ENCODE measurements at places on chromosomes 2 and 18. TPM values are rescaled to one million over a fixed set of nuclear protein-coding genes. Genes with fewer than 3 reads are reported as not detected.

GRCh38 chr18:56869189-56869777 lies 218.1 kb downstream of the WDR7 start:
- no peak overlapping the region for H3K27ac ChIP-seq
- peaks cover 5% of the 10 kb centered on the region for H3K4me1 ChIP-seq
- peak; percentile 65 for DNase-seq
- H3K27me3 ChIP-seq = no peaks in the 10 kb centered on the region

- H3K27ac ChIP-seq = peak overlapping the region; percentile 85
- H3K4me3 ChIP-seq = peak overlapping the region; percentile 85
- no peak for DNase-seq
- peaks cover 5% of the 10 kb centered on the region for H3K36me3 ChIP-seq
- no peaks in the 10 kb centered on the region for H3K27me3 ChIP-seq
These were observed 941 bp upstream of the MPPE1 start for GRCh38 chr18:11909061-11909455.

DNA sequence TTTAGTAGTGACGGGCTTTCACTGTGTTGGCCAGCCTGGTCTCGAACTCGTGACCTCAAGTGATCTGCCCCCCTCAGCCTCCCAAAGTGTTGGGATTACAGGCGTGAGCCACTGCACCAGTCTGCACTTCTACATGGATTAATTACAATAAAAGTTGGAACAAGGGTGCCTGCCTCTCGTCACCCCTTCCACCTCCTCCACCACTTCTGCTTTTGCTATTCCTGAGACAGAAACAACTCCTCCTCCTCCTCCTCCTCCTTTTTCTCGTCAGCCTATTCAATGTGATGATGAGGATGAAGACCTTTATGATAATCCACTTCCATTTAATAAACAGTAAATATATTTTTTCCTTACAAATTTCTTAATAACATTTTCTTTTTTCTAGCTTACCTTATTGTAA lies 35.2 kb downstream of the SRBD1 start:
- H3K27ac ChIP-seq = no peak overlapping the region
- no peak overlapping the region for H3K4me3 ChIP-seq
- H3K4me1 ChIP-seq = peaks cover 6% of the 10 kb centered on the region

The LRRC30 gene
- not detected for total RNA-seq

The GPR39 gene
- total RNA-seq = not detected

The NCKAP1 gene
- total RNA-seq = 14.5 TPM

Measured in activated CD4-positive, alpha-beta T cell treated with anti-CD3 and anti-CD28 coated beads, Interleukin-2, amount 10 ng/mL, durations not matched to agents 24 days and 14 days (primary cell).